Trophoblast cell (in vitro differentiated cells and primary cell): ENCODE measurements at places on chromosomes 7 and 10.

DNA sequence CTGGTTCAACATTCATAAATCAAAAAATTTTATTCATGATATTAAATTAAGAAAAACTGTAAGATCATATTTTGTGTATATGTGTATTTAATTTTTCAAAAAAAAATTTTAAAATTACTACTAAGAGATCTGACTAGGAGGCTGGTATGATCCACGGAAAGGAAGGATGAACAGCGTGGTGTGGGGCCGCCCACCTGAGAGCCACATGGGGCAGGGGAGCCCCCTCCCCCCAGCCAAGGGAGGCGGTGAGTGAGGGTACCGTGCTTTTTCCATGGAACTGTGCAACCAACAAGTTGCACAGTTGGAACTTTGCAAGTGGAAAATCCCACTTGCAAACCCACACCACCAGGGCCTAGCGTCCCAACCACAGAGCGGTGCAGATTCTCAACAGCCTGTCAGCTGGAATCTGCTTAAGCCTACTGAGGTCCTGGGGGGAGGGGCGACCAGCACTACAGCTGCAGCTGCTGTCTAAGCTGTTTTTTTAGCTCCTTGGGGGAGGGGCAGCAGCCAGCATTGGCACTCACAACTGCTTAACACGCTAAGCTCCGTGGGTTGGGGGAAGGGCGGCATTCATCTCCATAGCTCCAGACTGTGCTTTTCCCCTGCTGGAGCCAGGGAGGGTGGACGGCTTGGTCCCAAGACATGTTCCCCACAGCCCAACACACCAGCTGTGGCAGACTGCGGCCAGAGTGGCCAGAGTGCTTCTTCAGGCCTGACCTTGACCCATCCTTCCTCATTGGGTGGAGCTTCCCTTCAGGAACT, 94.2 kb upstream of the IGFBP3 start:
- no peaks in the 10 kb centered on the region for H3K27me3 ChIP-seq
- H3K4me3 ChIP-seq: no peak overlapping the region
- H3K4me1 ChIP-seq: peaks cover 9% of the 10 kb centered on the region
- peaks cover 2% of the 10 kb centered on the region for H3K36me3 ChIP-seq
- peak; percentile 40 for DNase-seq
- H3K27ac ChIP-seq: peak overlapping the region; percentile 60

DNA sequence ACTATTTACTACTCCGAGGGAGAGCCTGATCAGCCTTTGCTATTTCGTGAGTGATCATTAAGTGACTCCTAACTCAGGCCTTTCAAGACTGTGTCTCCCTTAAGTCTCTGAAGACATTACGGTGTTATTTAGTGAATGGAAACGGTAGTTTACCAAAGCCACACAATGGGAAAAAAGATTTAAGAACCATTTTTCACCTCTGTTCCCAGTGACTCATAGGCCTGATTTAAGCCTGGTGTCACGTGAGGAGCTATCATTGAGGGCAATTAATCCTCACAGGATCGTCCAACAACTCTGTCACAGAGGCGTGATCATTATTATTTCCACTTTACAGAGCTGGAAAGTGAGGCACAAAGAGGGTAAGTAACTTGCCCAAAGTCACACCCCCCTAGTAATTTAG, 20.3 kb downstream of the C10orf90 start:
- no peak for DNase-seq
- H3K4me3 ChIP-seq: no peak overlapping the region
- no peaks in the 10 kb centered on the region for H3K4me1 ChIP-seq
- no peaks in the 10 kb centered on the region for H3K27me3 ChIP-seq
- no peaks in the 10 kb centered on the region for H3K36me3 ChIP-seq

DNA sequence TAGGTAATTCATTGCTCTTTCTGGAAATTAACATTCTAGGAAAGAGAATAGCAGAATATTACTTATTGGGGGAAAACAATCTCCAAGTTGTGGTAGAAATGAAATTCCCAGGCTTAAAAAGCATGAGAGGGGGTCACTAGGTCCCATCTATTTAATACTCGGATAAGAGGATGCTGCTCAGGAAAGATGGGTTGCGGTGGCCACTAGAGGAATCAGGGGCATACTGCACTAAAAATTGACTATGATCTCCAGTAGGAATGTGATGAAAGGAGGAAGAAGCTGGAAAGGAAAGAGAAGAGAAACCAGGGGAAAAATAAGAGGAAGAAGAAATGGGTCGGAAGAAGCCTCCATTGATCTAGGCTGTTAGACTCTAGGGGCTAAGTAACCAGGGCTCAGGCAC, 192.8 kb downstream of the GPAM start:
- no peaks in the 10 kb centered on the region for H3K27me3 ChIP-seq
- H3K36me3 ChIP-seq: no peaks in the 10 kb centered on the region
- H3K27ac ChIP-seq: no peak overlapping the region
- H3K4me3 ChIP-seq: no peak overlapping the region
- H3K4me1 ChIP-seq: no peaks in the 10 kb centered on the region

- no peak overlapping the region for H3K4me3 ChIP-seq
- DNase-seq: no peak
- no peak overlapping the region for H3K27ac ChIP-seq
- H3K27me3 ChIP-seq: no peaks in the 10 kb centered on the region
- no peaks in the 10 kb centered on the region for H3K36me3 ChIP-seq
These were observed 210.3 kb downstream of the GPAM start for GRCh38 chr10:111973306-111973705.

DNA sequence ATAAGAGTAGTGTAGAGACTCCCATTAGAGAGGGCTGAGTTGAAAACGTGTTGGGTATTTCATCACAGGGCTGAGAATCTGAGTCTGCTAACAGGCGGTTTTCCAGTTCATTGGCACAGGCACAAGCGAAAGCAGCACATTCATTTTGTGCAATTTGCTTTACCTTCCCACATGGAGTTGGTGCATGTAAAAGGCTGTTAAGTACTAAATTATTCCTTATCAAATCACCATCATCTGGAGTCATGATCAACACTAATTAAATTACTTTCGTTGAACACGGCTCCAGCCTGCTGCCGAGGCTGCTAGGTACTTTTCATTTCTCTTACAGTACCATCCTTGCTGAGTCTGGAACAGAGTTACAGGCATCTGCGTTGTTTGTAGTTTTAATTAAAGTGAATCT, 43.8 kb downstream of the ETV1 start:
- H3K4me3 ChIP-seq: no peak overlapping the region
- H3K27me3 ChIP-seq: no peaks in the 10 kb centered on the region
- H3K36me3 ChIP-seq: no peaks in the 10 kb centered on the region
- H3K4me1 ChIP-seq: no peaks in the 10 kb centered on the region
- no peak overlapping the region for H3K27ac ChIP-seq
- DNase-seq: no peak
